Activated naive CD8-positive, alpha-beta T cell treated with anti-CD3 and anti-CD28 coated beads, Interleukin-2, amount 10 ng/mL, durations not matched to agents 7 days and 5 days (primary cell): ENCODE measurements at places on chromosomes 11 and 22. TPM values are rescaled to one million over a fixed set of nuclear protein-coding genes. Genes with fewer than 3 reads are reported as not detected.
A peak's percentile ranks its signal among the peaks of the same experiment; 100 is the strongest.

The OPCML gene
- not detected for total RNA-seq

The PIWIL4 gene
- total RNA-seq, result 1.5 TPM

The PATE2 gene
- total RNA-seq, result not detected

The CHCHD10 gene
- total RNA-seq, result 111 TPM

The CCDC157 gene
- 4.7 TPM for total RNA-seq

The MADD gene
- 114 TPM for total RNA-seq

- no peak overlapping the region for H3K4me3 ChIP-seq
- H3K36me3 ChIP-seq, result no peaks in the 10 kb centered on the region
These were observed 1351.9 kb downstream of the BRD1 start for GRCh38 chr22:48475661-48476345.

DNA sequence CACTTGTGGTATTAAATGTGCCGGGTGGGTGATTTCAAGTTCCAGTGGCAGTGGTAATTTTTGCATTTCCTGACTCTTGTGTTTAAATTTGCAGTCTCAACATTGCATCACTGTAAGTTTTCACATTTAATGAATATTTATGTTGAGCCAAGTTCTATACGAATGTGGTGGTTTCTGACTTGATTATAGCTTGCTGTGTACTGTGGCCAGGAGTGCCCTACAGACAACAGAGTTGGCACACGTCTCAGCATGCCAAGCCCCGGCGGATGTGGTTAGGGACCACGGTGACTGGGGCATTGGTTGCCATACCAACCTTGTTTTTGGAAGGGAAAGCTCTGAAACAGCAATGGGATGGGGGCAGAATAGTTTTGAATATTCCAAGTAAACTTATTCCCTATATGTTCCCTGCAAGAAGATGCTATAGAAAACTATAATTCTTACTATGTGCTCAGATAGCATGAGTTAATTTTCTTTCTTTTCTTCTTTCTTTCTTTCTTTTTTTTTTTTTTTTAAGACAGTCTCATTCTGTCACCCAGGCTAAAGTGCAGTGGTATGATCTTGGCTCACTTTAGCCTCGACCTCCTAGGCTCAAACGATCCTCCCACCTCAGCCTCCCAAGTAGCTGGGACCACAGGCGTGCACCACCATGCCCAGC lies 16.0 kb downstream of the ZNRF3 start:
- peaks cover 21% of the 10 kb centered on the region for H3K4me1 ChIP-seq
- peaks cover 26% of the 10 kb centered on the region for H3K27me3 ChIP-seq
- peak overlapping the region; percentile 11 for H3K4me3 ChIP-seq
- peak overlapping the region; percentile 25 for H3K27ac ChIP-seq

- H3K36me3 ChIP-seq, result peaks cover 29% of the 10 kb centered on the region
- peaks cover 64% of the 10 kb centered on the region for H3K4me1 ChIP-seq
- H3K27me3 ChIP-seq, result no peaks in the 10 kb centered on the region
- DNase-seq, result peak; percentile 82
These were observed 12.5 kb upstream of the TMPRSS6 start for GRCh38 chr22:37121887-37122591.

GRCh38 chr22:17479135-17479534 lies 84.2 kb upstream of the SLC25A18 start:
- no peak for DNase-seq
- no peaks in the 10 kb centered on the region for H3K4me1 ChIP-seq
- no peak overlapping the region for H3K4me3 ChIP-seq

DNA sequence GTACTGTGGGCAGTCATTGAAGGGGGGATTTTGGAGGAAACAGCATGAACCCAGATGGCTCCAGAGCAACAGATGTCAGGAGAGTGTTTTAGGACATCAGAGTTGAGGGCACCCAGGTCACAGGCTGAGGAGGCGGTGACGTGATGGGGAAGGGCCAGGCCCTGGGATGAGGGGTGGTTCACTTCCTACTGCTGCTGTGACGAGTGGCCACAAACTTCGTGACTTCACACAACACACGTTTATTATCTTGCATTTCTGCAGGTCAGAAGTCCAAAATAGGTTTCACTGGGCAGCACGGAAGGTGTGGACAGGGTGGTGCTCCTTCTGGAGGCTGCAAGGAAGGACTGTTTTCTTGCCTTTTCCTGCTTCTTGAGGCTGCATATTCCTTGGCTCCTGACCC lies 77.7 kb upstream of the RAB1B start:
- H3K36me3 ChIP-seq, result peaks cover 17% of the 10 kb centered on the region
- H3K4me3 ChIP-seq, result no peak overlapping the region

GRCh38 chr22:44531487-44531886 lies 33.5 kb upstream of the RTL6 start:
- peaks cover 2% of the 10 kb centered on the region for H3K36me3 ChIP-seq
- H3K27ac ChIP-seq, result no peak overlapping the region
- H3K4me3 ChIP-seq, result no peak overlapping the region
- no peaks in the 10 kb centered on the region for H3K4me1 ChIP-seq

DNA sequence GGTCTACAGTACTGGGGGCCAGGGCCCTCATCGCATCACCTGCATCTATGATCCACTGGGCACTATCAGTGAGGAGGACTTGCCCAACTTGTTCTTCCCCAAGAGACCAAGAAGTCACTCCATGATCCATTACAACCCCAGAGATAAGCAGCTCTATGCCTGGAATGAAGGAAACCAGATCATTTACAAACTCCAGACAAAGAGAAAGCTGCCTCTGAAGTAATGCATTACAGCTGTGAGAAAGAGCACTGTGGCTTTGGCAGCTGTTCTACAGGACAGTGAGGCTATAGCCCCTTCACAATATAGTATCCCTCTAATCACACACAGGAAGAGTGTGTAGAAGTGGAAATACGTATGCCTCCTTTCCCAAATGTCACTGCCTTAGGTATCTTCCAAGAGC lies 3.8 kb upstream of the PPFIBP2 start:
- no peak overlapping the region for H3K27ac ChIP-seq
- peaks cover 3% of the 10 kb centered on the region for H3K27me3 ChIP-seq
- no peak overlapping the region for H3K4me3 ChIP-seq

- no peak overlapping the region for H3K4me3 ChIP-seq
- H3K27me3 ChIP-seq, result no peaks in the 10 kb centered on the region
- no peaks in the 10 kb centered on the region for H3K4me1 ChIP-seq
- no peaks in the 10 kb centered on the region for H3K36me3 ChIP-seq
These were observed 349.1 kb upstream of the PITPNB start for GRCh38 chr22:28268171-28268570.

DNA sequence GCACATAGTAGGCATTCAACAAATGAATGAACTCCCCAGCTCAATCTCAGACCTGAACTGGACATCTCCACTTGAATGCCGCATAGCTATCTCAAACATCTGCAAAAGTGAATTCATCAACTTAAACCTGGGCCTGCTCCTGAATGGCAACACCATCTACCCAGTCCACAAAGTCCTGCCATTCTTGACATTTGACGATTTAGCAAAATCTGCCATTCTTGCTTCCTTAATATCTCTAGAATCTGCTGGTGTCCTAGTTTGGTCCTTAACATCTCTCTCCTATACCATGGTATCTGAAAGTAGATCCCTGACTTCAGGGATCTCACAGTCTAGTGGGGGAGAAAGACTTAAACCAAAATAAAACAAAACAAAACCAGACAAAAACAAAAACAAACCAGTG lies 12.4 kb upstream of the HPX start:
- H3K4me3 ChIP-seq, result no peak overlapping the region
- no peak for DNase-seq
- no peaks in the 10 kb centered on the region for H3K27me3 ChIP-seq
- no peaks in the 10 kb centered on the region for H3K36me3 ChIP-seq
- no peak overlapping the region for H3K27ac ChIP-seq

DNA sequence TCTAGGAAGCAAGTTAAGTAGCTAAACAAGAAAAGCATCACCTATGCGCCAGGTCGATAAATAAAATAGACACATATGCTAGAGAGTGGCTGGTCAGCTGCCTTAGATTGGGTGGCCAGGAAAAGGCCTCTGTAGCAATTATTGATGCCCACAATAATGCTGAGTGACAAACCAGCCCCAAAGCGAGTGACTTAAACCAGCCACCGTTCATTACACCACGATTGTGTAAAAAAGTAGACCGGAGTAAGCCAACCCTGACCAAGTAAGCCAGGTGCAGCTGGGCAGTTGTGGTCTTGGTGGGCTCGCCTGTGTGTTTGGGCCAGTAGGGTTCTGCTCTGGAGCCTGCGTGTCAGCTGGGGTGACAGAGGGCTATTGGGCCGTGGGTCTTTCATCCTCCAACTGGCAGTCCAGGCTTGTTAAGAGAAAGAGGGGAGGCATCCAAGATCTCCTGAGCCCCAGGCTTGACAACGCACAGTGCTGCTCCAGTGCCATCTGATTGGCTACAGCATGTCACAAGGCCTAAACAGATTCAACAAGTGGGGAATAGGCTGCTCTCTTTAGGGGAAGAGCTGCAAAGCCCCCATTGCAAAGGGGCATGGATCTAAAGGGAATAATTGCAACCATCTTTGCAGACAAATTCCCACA lies 100.4 kb upstream of the PARVA start:
- no peak overlapping the region for H3K27ac ChIP-seq
- H3K36me3 ChIP-seq, result no peaks in the 10 kb centered on the region
- H3K4me1 ChIP-seq, result no peaks in the 10 kb centered on the region
- no peak overlapping the region for H3K4me3 ChIP-seq

DNA sequence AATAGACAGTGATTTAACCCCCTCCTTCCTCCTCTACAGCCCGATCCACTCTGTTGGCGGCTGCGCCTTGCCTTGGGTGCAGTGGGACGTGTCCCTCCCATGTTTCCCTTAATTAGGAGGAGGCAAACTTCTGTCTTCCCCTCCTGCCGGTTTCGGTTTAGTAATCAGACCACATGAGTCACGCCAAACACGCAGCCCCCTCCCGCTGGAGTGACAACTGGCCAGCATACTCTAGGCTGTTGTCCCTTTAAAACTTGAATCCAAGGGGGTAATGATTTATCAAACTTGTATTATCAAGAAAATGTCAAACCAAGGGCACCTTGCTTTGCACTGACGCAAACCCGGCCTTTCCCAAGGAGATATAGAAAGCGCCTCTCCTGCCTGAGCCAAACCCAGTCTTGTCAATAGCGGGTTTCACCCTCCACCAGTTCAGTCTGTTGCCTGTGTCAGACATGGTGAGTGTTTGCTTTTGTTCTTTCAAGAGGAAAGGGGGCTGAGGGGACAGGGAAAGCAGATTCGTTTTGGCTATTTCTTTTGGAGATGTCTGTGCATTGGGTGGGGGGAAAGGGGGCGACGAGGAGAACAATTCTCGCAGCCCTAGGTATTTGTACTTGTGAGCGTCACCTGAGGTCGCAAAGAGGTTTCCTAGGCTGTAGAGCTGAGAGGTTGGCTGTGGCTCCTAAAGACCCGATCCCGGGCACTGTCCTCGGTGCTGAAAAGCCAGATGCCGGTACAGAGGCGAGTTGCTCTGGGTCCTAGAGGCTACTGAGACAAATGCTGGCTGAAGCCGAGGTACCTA lies at the start of gene SLC6A5:
Gene SLC6A5 (plus strand): TSS at position 388 of the 799 bp plus-strand sequence. CDS start 65 bp downstream, at position 453.
- peaks cover 5% of the 10 kb centered on the region for H3K4me1 ChIP-seq
- no peak within 1 kb of the TSS for H3K27ac ChIP-seq
- no peaks in the 10 kb centered on the region for H3K36me3 ChIP-seq
- peaks cover 95% of the 10 kb centered on the region for H3K27me3 ChIP-seq
